ENCODE measurements at places on chromosomes 3 and 15. TPM values are rescaled to one million over a fixed set of nuclear protein-coding genes. Genes with fewer than 3 reads are reported as not detected.

EFCC1 gene
- not detected for total RNA-seq

NEK10 gene
- 0.64 TPM for total RNA-seq

GOLGA8J gene
- not detected for total RNA-seq

CLRN1 gene
- total RNA-seq, result not detected

FSTL1 gene
- total RNA-seq, result 65.9 TPM

MCF2L2 gene
- 0.26 TPM for total RNA-seq

CFAP100 gene
- not detected for total RNA-seq

SEMA3F gene
- 22.0 TPM for total RNA-seq

CSTA gene
- 1.5 TPM for total RNA-seq

HRG gene
- not detected for total RNA-seq

LYZL4 gene
- not detected for total RNA-seq

GPR62 gene
- total RNA-seq, result not detected

ZBED2 gene
- total RNA-seq, result 0.12 TPM

GOLGA6D gene
- total RNA-seq, result not detected

Data from A549 treated with dexamethasone at 1 μM for 4 hours (cell line).